ENCODE measurements at places on chromosomes 12 and 14. TPM values are rescaled to one million over a fixed set of nuclear protein-coding genes. Genes with fewer than 3 reads are reported as not detected.

Gene POTEM
- not detected for total RNA-seq

Gene GPRC5D
- not detected for total RNA-seq

Gene CACNA2D4
- total RNA-seq = 6.8 TPM

Gene KLRF1
- not detected for total RNA-seq

Gene ACADS
- 18.6 TPM for total RNA-seq

Gene ANG
- total RNA-seq = 1.4 TPM

Gene MRPL51
- total RNA-seq = 217 TPM

Gene ASB2
- 15.8 TPM for total RNA-seq

Gene HCAR3
- not detected for total RNA-seq

Gene KRT79
- total RNA-seq = not detected
